Substantia nigra (tissue), 51 donors: ENCODE measurements at places on chromosomes 7 and 10.

GRCh38 chr7:90769036-90769435 is 172.9 kb downstream of the CDK14 start:
- DNase-seq = no peak

DNA sequence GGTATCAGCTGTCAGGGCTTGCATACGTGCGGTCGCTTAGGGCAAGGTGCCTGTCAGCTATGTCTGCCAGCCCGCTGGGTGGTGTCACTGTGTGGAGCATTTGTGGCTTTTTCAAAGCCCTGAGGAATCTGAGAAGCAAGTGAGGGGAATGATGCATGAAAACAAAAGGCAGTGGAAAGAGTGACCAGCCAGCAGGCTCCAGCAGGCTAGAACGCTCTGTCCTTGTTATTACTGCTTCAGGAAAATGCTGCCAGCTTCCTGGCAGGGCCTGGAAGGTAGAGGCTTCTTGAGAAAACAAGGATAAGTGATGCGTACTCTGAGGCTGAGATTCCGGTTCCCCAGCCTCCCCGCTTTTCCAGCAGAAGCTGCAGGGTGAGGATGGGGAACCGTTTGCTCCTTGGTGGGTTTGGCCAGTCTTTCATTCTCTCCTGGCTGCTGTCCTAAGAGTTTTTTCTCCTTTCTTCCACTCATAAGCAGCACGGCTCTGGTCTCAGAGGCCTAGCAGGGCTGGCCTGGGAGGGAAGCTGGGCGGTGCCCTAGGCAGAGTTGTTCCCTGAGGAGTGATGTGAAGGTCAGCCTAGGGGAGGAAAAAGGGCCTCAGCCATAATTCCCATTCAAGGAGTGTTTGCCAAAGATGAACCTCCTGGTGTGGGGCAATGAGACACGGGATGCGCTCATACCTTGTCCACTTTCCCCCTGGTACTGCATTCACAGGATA is 42.8 kb upstream of the MKLN1 start:
- peak; percentile 67 for DNase-seq

DNA sequence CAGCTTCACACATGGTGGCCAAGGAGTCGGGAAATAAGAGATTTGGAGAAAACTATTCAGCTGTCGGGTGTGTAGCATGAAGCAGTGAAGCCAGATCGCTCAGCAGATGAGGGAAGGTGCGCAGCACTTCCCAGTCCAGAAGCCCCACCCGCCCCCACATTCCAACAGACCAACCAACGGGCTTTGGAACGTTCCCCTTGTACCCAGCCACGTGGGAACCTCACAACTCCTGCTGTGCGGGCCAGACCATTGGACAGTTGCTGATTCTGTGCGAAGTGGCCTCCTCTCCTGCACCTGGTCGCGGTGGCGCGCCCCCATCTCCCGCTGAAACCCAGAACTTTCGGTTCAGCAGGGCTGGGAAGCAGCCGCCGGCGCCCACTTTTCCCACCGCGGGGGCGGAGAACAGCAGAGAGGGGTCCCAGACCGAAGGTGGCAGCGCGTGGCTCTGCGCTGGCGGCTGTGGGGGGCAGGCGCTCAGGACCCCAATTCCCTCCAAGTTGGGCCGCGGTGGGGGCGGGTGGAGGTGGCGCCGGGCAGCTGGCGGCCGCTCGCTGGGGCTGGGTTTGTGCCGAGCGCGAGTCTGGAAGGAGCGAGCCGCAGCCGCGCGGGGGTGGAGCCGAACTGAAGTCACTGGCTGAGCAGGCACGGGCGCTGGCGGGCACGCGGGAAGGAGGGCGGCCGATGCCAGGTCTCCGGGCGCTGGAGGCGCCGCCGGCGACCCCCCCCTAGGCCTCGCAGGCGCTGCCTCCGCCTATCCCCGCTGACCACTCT is 1301.5 kb upstream of the SORCS1 start:
- no peak for DNase-seq

DNA sequence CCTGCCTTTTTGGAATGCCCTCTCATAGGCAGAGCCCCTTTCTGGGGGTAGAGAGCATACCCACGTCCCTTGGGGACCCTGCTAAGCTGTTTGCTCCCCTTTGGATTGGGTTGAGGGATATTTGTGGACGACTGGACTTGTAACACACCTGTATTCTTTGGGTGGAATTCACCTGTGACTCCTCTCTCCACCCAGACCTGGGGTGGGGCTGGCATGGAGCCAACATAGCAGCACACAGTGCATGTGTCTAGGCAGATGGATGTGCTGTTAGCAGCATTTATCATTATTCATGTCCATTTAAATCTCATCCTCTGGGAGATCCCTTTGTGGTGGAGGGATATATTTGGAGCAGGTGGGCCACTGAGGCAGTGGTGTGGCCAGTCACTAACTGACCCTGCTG is 51.0 kb downstream of the CDH23 start:
- DNase-seq = no peak

DNA sequence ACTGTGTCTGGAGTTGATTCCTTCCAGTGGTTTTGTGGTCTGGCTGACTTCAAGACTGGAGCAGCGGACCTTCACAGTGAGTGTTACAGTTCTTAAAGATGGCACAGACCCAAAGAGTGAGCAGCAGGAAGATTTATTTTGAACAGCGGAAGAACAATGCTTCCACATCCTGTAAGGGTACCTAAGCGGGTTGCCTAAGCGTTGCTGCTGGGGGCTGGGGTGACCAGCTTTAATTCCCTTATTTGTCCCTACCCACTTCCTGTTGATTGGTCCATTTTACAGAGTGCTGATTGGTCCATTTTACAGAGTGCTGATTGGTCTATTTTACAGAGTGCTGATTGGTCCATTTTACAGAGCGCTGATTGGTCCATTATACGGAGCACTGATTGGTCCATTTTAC is 13.2 kb downstream of the AKR1B15 start:
- DNase-seq = no peak

- no peak for DNase-seq
These were observed 15.4 kb downstream of the NFE2L3 start for GRCh38 chr7:26167303-26167934.

DNA sequence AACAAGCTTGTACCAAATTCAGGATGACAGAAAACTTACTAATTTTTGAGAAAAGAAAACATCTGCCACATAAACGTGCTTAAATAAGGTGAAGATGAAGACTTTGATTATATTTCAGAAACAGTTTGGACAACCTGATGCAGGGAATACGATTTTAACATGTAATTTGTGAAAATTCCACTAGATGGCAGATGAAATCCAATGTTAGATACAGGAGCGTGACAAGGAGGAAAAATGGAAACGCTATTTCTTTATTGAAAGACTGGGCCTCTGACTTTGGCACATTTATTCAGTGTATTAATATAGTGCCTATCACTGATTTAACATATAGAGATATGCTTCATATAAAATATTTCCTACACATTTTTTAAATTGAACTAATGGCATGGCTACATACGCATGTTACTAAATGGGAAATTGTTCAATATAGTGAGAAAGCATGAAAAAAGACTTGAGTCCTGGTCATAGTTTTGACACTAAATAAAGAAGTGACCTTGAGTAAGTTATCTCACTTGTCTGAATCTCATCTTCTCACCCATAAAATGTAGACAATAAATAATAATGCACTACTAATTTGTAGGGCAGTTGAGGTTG is 60.7 kb downstream of the CD36 start:
- no peak for DNase-seq

DNA sequence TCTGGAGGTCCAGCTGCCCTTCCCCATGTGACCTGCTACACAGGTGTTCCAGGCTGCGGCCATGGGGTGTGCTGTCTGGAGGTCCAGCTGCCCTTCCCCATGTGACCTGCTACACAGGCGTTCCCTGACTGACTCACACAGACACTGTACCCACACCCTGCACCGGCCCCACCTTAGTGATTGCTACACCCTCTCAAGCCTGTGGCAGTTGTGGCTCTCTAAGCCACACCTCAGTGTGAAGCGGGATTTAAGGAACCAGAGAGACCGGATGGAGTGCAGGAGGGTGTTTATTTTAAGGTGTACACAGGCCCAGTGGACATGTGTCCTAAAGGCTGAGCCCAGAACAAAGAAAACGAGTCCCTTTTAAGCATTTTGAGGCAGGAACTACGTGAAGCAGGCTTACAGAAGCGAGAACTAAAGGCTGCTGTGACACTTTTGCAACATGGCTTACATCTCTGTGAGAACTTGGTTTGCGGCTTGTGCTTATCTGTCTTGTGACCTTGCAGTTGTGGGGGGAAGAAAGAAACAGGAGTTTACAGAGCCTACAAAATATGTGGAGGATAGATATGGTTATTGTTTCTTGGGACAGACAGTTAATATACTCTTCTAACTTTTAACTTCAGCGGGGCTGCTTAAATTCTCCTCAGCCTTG is 326.4 kb downstream of the PAXIP1 start:
- DNase-seq = no peak

DNA sequence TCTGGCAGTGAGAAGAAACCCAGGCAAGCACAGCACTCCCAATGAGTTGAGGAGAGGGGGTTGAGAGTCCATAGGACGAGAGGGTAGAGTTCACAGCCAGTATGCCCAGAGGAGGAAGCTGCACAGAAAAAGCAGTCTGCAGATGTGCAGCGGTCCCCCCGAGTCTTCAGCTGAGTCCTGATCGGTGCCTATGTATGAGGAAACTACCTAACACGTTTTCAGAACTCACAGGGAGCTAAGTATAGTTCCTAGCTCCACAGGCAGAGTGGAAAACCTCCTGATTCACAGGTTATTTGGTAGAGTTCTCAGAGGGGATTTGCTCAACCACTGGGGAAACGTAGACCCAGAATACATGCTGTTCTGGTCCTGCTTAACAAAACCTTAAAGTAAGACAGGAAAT is 271.3 kb upstream of the CNTNAP2 start:
- no peak for DNase-seq

GRCh38 chr7:99622596-99622995 is 5.8 kb downstream of the ZSCAN25 start:
- no peak for DNase-seq

DNA sequence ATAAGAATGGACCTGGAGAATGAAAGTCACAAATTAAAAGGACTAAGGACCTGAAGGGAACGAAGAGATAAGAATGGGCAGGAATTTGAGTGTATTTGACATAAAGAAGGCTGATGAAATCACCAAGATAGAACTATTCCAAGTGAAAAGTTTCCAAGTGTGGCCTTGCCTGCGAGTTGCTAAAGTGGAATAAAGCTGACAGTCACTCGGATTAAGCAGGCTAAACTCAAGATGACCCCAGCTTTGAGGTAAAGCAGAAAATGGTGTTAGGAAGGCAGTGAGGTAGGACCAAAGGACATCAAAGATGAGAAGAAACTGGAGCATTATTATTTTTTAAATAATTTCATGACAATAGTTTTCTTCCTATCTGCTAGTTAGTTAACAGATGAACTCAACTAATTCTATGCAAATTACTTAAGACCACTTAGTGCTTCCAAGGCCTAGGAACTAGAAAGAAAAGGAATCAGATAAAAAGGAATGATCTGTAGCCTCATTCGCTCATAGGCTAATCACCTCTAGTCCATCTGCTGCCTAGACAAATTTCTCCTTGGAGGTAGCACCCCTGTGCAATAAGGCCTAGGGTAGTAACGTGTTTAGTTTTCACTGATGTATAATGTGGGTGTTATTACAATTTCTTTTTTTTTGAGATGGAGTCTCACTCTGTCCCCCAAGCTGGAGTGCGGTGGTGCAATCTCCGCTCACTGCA is 34.5 kb downstream of the EZH2 start:
- no peak for DNase-seq

- DNase-seq = no peak
These were observed 44.8 kb downstream of the CHST15 start for GRCh38 chr10:124048371-124049290.

- DNase-seq = no peak
These were observed 76.8 kb upstream of the KLF6 start for GRCh38 chr10:3861795-3862194.

DNA sequence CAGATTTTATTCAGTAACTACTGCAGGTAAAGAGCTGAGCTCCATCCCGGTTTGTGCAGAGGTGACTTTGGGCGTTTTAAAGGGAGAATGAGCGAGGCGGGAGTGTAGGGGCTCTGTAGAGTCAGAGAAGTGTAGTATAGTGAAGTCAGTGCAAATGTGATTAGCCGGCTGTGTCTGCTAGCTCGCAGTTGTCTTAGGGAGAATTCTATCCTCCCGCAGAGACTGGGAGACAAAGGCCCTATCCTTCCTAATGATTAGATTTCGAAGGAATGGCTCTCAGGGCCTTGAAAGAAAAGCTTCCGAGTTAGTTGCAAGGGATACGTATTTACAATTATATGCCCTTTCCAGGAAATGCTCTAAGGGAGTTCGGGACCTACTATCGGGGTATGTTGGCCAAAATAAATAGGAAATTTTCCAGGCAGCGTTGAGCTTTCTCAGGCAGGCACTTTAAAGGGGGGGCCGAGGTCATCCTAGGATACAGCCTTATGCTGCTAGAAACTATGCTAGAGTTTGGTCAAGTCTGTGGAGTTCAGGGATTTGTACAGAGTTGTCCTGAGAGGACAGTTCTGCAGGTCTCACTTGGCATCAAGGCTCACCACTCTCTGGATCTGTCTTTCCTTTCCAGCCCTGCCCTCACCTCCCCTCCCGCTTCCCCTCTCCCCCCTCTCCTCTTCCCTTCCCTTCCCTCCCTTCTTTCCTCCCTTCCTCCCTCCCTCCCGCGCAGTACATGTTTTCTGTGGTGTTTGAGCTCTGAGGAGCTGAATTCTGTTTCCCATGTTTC is 825 bp downstream of the MRPL32 start:
- no peak for DNase-seq
